Left lung (tissue), 14 donors: ENCODE measurements at places on chromosomes 11 and 22. TPM values are rescaled to one million over a fixed set of nuclear protein-coding genes. Genes with fewer than 3 reads are reported as not detected.

DNA sequence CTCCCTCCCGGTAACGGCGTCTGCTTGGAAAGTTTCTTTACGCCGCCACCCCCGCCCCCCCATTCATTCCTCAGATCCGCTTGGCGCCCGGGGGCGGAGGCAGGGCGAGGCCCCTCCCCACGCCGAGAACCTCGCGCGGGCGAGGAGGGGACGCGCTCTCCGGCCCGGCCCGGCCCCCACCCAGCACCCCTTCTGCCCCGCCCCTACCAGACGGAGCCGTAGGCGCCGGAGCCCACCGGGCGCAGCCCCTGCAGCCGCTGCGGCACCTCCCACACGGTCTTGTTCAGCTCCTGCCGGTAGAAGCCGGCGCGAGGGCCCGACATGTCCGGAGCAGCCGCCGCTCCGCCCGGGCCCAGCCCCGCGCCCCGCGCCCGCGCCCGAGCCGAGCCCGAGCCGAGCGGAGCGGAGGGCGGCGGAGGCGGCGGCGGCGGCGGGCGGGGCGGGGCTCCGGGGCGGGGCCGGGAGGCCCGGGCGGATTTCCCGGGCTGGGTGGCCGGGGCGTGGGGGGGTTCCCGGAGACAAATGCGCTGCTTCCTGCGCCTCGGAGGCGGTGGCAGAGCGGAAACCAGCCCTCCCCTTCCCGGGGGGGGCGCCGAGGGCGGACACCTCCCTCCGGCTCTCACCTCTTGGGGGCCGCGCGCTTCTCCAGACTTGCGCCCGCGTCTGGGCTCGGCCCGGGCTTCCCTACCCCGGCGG, at the start of gene MAPK11:
MAPK11 (minus strand) TSS at position 411 of the 696 bp plus-strand sequence; CDS start at position 323, 88 bp downstream.
- no peak for DNase-seq

DNA sequence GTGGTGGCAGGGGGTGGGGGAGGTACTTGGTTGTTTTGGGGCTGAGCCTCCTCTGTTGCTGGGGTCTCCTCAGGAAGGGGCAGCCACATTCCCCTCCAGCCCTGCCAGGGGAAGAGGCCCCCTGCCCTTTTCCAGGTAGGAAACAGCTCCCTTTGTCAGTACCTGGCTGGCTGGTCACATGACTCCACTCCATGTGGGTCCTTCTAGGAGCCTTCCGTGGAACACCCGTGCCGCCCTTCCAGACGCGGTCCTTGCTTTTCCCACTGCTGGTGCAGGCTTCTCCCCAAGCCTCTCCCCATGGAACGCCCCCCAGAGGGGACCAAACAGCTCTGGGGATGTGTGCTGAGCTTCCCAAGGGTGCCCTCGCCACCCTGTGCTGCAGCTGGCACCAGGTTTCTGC, 19.9 kb downstream of the IFT27 start:
- DNase-seq: peak; percentile 32

- no peak for DNase-seq
Observed at GRCh38 chr11:78253797-78254196, 65.1 kb downstream of the USP35 start.

DNA sequence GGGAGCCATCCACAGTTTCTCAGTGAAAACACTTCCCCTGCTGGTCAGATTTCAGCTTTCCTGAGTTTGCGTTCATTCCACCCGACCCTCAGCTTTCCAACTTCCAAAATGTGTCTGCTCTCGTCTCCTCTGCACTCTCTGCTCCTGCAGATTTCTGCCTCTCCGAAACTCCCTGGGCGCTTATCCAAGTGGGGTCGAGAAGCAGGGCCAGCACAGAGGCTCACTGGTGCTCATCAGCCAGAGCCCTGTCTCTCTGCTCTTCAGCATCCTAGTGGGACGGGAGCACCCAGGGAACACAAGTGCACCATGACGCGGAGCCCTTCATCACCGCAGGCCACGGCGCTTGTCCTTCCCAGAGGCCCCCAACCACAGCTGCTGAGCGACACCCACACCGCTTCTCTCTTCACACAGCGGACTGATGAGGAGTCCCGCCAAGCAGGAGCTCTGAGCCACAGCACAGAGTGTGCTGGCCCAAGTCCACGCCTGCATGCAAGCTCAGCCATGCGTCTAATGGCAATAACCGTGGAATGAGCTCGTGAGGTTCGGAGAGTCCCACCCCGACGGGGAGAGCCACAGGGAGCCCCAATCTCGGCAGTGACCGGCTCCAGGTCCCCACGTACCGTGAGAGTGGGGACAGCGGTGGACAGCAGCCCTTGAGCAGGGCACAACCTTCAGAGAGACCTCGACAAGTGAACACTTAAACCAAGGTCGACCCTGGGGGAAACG, 27.9 kb upstream of the MOB2 start:
- DNase-seq: no peak

DNA sequence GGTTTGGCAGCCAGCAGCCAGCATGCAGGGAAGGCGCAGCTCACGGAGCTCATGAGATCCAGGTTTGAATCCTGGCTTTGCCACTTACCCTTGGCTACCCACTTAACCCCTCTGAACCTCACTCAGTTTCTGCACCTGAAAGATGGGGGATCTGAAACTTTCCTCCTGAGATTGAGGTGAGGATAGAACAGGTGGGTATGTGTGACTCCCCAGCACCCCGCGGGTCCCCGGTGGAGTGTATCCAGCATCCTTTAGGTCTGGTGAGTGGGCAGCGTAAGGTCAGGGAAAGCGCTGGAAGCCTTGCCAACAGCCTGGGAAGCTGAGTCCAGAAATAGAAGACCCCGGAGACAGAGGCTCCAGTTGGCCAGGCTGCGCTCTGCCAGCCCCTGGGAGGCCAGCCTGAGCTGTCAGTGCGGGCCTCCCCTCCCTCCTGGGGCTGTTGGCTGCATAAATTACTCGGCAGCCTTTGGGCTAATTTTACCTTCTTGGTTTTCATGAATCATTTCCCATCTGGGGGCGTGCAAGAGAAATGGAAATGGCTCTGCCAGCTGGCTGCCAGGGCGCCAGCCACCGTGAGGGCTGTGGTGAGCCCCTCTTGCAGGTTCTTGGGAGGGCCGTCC, 17.6 kb downstream of the PRDM11 start:
- DNase-seq: no peak

- no peak for DNase-seq
Observed at GRCh38 chr11:122578171-122578825, 77.2 kb upstream of the UBASH3B start.

Gene OR8K5
- total RNA-seq: not detected

Gene RNASEH2C
- 70.1 TPM for total RNA-seq

Gene CNTF
- total RNA-seq: 1.9 TPM

Gene OR5A1
- not detected for total RNA-seq
